ENCODE measurements at places on chromosomes 3 and 15.
A peak's percentile ranks its signal among the peaks of the same experiment; 100 is the strongest.

DNA sequence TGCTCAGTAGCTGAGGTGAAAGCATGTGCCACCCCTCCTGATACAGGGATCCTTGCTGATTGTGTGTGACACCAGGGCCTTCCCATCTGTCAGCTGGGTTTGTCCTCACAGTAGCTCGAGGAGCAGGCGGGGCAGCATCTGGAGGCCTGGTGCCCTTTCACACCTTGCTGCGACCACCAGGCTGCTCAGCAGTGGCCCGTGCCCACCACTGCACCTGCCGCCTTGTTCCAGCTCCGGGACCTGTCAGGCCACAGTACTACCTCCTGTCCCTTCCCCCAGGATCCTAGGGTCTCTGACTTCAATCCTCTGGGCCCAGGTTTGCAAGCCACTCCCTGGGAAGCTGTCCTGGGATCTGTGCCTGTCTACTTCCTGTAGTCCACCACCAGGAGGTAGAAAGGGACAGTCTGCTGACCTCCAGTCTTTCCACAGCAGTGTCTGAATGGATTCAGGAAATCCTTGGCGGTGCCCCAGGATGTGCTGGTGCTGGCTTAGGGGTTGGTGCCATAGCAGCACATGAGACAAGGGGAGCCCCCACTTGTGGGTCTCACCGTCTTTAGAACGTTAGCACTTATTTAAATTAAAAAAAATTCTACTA lies 27.5 kb downstream of the APBA2 start:
- DNase-seq = no peak

- peak; percentile 43 for DNase-seq
These were observed 154.3 kb upstream of the BHLHE40 start for GRCh38 chr3:4824926-4825325.

DNA sequence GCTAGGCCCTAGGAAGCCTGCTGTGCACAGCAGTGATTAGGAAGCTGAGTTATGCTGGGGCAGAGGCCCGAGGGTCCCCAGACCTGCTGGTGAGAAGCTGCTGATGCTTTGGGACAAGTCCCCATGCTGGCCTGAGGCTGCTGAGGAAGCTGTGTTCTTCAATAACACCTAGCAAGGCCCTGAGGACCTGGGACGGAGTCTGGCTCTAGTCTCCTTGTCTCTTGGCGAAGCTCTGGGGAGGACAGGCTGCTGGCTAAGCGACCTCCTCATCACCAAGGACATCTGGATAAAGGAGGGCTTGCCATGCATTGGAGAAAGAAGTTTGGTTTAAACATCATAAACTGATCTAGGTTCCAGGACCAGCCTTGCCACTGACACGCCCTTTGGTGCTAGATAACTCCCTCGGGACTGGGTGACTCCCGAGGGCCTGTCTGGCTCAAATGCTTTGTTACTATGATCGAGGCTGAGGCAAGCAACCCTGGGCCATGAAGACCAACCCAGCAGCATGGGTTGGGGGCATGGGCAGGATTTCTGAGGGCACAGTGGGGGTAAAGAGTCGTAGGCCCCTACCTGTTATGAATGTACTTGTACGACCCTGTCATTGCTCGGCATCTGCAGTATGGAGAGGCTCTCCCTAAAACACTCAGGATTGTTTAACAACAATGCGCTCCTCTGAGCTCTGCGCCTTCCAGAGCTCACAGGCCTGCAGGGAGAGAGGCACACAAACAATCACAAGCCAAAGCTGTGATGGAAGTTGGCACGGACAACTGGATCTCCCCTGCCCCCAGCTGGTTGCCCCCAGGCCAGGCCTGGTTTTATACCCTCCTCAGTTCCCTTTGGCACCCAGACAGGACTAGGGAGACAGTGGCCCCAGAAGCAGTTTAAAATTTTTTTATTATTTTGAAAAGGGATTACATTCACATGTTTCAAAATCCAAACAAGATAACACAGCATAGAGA lies 64.4 kb downstream of the LINGO1 start:
- DNase-seq = no peak

DNA sequence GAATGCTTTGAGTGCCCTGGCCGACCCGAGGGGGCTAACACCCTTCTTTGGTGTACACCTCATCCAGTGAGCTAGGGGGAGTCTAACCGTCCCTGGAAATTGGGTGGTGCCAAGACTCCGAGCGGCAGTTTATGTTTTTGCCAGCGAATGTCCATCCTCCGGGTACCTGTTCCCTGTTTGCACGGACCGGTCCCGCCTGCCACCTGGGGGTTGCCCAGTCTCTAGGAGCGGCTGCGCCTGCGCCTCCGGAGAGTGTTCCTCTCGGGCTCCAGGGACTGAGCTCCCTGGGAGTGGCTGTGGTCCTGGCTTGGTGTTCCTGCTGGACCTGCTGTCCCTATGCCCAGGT lies 913 bp upstream of the WNT7A start:
- DNase-seq = no peak

DNA sequence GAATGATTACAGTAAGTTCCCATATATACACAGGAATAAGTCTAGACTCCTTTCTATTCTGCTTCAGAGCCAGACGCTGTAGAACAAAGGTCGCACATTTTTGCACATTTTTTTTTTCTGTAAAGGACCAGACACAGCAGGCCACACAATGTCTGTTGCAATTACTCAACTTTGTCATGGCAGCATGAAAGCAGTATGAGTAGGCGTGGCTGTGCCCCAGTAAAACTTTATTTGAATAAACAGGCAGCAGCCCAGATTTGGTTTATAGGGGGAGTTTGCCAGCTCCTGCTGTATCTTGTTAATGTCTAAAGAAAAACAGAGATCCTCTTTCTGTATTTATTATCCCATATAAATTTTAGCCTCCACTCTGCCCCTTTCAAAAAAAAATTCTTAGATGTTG lies 708.3 kb downstream of the FHIT start:
- no peak for DNase-seq

DNA sequence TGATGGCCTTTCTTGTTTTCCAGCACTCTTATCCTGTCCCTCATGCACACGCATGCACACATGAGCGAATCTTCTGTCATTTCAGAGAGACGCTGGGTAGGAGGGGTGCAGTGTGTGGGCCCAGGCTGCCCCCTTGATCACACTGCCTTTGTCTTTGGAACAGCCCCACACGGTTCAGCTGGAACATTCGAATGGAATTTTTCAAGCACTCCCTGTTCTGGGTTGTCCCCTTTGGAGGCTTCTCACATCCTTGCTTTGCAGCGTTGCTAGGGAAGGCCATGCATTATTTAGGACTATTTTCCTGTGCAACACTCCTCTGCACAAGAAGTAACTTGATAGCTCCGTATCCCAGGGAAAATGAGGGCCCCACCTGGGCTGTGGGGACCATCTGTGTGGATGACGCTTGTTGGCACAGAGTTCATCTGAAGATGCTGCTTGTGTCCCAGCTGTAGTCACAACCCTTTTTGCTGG lies 78.4 kb downstream of the SPSB4 start:
- DNase-seq = no peak

- DNase-seq = no peak
These were observed 308.4 kb upstream of the DPH6 start for GRCh38 chr15:35854316-35854715.

DNA sequence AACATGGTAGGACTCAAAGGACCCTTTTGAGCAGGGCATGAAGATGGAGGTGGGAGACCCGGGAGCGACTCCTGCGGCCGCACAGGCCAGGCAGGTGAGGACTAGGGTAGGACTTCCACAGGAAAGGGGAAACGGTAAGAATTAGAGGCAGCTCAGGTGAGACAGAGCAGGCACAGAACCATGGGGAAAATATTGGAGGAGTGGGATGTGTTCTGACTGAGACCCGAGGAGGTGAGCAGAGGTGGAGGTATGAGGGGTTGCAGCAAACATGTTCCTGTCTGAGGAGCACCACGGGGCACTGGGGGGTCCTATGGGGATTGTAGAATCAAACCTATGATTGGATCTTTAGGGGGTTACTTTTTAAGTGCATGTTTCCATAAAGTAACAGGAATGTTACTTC lies 1.4 kb upstream of the ISG20 start:
- DNase-seq = no peak

DNA sequence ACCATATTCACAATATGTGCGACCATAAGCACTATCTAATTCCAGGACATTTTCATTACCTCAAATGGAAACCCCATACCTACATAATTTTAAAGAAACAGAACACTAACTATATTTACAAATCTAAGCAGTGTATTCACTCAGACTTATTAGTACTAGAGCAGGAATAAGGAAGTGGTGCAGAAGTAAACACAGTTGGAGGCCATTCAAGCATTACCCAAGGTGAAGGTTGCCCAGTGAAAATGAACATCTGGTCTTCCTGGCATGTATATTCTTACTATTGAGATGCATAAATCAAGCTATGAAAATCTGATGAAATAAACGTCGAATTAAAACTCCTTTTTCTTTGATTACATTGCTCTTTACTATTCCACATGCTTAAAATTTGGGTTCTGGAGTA lies 78.9 kb upstream of the TTC14 start:
- no peak for DNase-seq

- DNase-seq = no peak
These were observed 27.0 kb downstream of the TM2D3 start for GRCh38 chr15:101625184-101625583.

- no peak for DNase-seq
These were observed 47.0 kb downstream of the ZNF445 start for GRCh38 chr3:44430466-44430865.

DNA sequence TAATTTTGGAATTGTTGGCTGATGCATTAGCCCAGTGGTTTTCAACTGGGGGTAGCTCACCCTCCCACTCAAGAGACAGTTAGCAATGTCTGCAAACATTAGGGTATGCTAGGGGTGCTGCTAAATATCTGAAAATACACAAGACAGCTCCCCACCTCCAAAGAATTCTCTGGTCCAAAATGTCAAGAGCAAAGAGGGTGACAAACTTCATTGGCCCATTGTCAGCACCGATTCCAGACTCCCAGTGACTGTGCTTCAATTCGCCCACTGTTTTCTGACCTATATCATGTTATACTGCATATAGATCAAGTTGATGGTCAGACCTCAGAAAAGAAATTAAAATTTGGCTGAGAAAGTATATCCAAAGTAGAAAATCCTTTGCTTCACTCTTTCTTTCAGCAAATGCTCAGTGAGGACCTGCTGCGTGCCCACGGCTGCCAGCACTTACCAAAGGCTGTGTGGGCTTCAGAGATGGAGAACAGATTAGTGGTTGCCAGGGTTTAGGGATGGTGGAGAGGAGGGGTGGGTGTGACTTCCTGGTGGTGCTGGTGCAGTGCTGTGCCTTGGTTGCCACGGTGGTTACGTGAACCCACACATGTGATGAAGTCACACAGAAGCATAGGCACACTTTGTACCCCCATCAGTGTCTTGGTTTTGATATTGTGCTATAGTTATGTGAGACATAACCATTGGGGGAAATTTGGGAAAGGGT lies 204.0 kb downstream of the PLCL2 start:
- no peak for DNase-seq

DNA sequence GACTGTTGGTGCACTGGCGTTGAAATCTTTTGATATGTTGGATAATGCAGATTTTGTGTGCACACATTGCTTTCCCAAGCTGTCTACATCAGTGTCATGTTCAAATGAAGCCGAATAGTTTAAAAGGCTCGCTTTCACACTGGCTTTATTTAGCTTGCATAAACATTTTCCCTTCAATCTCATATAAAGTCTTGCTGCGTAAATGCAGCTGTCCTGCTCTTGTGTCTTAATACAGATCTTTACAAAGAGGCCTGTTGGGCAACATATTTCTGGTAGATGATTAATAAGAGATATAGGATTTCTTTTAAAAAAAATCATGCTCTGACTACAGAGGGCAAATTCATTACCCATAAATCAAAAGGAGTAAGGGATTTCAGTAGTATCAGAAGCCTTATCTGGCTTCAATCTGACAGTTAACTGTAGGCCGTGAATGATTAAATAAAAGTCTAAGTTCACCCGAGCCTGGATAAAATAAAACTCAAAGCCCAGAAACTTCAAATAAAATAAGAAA lies 937.2 kb downstream of the FHIT start:
- DNase-seq = no peak
